Stimulated activated memory B cell treated with anti-CD40 and anti-IgM and Interleukin-4, amounts not matched to agents 10 μg/mL and 1 μg/mL and 100 μg/mL, for 72 hours (primary cell): ENCODE measurements at places on chromosomes 7 and 10.

DNA sequence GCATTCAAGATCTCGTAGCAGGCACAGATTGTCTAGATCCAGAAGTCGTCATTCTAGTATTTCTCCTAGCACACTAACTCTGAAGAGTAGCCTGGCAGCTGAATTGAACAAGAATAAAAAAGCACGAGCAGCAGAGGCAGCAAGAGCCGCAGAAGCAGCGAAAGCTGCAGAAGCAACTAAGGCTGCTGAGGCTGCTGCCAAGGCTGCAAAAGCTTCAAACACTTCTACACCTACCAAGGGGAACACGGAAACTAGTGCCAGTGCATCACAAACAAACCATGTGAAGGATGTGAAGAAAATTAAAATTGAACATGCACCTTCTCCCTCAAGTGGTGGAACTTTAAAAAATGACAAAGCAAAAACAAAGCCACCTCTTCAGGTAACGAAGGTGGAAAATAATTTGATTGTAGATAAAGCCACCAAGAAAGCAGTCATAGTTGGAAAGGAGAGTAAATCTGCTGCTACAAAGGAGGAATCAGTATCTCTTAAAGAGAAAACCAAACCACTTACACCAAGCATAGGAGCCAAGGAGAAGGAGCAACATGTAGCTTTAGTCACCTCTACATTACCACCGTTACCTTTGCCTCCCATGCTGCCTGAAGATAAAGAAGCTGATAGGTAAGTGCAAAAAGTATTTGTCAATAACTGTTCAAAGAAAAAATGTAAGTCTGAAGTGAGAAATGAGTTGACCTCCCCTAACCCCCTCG lies 37.7 kb downstream of the CDK13 start:
- ATAC-seq: no peak

DNA sequence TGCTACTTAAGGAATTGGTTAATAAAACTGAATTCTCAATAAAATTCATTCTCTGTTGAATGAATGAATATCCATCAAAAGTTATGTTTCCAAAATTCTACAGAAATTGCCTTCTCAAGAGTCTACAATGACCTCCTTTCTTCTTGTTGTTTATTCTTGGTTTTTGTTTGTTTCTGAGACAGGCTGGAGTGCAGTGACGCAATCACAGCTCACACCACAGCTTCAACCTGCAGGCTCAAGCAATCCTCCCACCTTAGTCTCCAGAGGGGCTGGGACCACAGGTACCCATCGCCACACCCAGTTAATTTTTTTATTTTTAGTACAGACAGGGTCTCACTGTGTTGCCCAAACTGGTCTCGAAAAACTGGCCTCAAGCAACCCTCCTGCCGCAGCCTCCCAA lies 97.6 kb downstream of the LMBR1 start:
- no peak for ATAC-seq

DNA sequence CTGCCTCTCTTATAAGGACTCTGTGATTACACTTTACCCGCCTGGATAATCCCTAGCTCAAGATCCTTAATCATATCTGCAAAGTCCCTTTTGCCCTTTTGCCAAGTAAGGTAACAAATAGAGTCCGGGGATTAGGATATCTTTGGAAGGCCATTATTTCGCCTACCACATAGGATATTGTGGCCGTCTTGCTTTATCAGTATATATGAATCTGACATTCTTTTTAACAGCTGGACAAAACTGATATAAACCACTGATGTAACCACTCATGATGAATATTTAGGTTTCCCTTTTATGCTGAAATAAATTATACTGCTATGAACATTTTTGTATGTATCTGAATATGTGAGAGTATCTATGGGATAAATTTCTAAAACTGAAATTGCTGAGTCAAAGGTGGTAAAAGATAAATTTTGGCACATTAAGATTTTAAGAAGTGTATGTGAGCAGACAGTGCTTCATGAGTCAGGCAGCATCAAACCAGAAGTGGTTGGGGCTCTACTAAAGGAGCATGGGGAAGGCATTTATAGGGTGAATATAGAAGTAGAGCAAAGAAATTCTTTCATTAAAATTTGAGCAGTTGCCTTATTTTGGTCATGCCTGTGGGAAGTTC lies 44.7 kb downstream of the AVL9 start:
- no peak for ATAC-seq

DNA sequence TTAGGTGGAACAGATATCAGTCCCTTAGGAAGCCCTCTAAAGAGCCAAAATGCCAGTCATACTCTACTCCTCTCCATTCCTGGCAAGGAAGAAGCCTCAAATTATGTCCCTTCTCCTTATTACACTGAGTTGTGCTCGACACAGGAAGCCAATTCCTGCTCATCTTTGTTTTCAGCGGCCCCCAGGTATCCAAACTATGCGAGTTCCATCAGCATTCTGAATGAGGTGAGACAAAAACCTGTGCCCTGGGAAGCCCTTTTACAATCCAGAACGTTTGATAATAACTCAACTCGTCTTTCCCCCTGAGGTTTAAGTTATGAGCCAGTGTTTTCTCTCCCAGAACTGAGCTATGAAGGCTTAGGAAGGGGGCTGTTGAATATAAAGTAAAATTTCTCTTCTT lies 580.5 kb downstream of the NXPH1 start:
- no peak for ATAC-seq

GRCh38 chr10:80108576-80109239 lies 23.8 kb upstream of the PLAC9 start:
- no peak for ATAC-seq

- peak; percentile 75 for ATAC-seq
These were observed 87.4 kb downstream of the BUB3 start for GRCh38 chr10:123241391-123242141.

GRCh38 chr7:125643302-125643701 lies 713.7 kb upstream of the POT1 start:
- ATAC-seq: no peak

- ATAC-seq: no peak
These were observed 70.6 kb downstream of the NPS start for GRCh38 chr10:127619546-127620325.

DNA sequence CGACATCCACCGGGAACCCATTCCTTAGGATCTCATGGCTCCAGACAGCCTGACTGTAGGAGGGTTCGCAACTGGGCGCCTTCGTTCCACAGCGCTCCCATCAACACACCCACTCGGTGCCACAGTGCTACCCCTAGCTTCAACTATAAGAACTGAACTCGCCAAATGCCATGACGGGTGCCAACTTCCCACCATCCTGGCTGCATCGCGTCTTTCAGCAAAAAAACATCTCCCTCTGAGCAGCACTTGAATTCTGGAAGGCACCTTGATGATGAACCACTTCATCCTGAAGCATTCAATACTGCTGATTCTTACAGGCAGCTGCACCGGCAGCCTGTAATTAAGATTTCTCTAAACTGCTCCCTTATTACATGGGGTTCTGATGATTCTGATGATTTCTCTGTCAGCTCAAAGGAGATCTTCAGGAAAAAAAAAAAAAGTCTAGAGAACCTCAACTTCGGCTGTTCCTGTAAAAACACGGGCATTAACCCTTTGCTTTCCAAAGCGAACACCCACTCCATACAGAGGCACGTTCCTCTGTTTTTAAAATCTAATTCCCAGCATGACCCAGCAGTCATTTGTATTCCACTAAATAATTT lies 1.3 kb downstream of the CYTH3 start:
- ATAC-seq: peak; percentile 59

GRCh38 chr10:60731134-60731885 lies 47.0 kb upstream of the CDK1 start:
- peak; percentile 72 for ATAC-seq

DNA sequence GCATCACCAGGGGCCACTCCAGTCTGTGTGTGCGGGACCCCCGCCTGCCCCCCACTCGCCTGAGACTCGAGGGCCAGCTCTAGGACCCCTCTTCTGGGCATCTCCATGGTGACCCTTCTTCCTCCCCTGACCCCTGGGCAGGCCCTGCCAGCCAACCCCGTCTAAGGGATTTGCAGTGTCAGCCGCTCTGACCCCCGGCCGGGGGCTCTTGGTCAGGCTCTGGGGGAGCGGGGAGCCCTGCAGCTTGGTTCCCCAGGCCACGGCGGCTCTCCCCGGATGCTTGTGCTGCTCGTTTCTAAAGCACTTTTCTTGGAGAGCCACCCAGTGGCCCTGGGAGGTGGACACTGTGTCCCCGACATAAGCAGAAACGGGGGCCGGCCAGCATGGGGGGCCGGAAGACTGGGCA lies 5.3 kb downstream of the TTYH3 start:
- no peak for ATAC-seq

DNA sequence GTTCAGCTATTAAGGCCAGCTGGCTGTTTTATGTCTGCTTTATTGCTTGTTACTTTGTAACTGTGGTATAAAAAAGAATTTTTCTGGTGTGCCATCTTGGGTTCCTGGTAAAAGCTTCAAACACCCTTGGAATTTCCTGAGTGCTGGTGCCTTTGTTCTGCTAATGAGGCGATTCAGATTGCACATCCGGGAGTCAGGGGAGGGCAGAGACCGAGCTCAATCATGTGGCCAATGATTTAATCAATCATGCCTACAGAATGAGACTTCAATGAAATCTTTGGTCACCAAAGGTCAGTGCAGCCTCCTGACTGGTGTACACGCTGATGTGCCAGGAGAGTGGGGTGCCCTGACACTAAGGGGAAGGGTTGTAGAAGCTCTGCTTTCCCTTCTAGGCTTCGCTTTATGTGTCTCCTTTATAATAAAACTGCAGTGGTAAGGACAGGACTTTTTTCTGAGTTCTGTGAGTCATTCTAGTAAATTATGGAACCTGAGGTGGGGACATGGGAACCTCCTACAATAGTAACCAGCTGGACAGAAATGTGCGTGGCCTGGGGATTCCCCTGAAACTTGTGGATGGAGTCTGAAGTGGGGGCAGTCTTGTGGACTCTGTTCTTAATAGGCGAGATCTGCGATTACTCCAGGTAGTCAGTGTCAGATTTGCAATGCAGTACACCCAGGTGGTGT lies 69.4 kb upstream of the OGDHL start:
- ATAC-seq: no peak

DNA sequence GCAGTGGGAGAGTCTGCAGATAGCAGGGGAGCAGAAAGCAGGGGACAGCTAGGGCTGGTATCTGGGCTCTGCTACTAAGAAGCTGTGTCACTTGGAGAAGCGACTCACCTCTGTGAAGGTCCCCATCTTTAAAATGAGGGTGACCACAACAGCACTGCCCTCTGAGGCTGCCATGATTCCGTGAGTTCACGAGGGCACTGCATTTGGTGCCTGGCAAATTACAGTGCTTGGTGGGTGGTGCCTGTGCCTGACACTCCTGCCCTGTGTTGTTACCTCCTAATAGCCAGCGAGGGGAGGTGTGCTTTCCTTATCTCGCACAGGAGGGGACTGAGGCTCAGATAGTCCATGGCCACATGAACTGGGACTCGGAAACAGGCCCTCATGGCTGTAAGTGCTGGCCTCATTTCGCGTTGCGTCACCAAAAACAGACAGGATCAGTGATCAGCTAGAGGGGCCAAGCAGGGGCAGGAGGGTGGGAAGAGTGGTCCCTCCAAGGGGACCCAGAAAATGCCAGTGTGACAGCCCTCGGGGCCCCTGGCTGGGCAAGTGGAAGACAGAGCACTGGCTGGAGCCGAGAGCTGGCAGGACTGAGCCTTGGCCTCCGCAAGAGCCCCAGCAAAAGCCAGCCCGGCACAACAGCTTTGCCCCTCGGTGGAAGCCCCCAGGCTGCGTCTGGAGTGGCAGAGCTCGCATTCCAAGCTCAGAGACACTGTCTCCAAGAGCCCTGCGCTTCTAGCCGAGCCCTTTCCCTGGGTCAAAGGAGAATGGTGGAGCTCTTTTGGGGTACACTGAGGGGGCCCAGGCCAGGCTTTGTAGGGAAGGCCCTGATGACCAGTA lies 17.3 kb upstream of the BNIP3 start:
- ATAC-seq: peak; percentile 19

DNA sequence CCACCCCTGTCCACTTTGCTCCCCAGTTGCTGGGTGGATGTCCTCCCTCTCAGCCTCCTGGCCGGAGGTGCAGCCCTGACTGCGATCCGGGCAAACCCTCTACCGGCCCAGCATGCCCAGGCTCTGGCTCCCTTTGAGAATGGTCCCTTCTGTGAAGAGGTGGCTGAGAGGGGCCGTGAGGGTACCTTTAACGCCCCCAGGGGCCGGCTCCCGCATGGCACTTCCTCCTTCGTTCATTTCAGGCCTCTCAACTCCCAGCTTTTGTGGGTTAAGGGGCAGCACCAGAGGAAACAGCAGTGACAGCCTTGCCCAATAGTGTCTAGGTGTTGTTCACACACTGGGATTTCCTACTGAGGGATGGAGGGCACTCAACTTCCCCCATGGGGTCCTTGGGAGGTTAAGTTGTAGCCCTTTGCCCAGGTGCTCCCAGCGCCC lies 33.2 kb upstream of the HABP2 start:
- no peak for ATAC-seq

DNA sequence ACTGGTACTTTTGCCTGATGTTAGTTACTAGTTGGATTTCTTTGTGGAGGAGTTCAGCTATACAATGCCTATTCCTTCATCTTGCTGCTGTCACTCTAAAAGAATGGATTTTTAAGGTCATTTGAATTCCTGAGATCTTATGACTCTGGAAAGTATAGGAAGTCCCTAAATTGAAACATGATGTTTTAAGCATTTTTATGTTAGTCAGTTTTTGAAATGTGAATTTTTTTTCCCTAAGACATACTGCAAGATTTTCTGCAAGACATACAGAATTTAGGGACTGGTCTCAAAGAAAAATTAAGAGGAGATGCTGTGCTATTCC lies 355.8 kb downstream of the SUGCT start:
- ATAC-seq: no peak

- peak; percentile 24 for ATAC-seq
These were observed 33.4 kb downstream of the TAS2R41 start for GRCh38 chr7:143510854-143511592.

DNA sequence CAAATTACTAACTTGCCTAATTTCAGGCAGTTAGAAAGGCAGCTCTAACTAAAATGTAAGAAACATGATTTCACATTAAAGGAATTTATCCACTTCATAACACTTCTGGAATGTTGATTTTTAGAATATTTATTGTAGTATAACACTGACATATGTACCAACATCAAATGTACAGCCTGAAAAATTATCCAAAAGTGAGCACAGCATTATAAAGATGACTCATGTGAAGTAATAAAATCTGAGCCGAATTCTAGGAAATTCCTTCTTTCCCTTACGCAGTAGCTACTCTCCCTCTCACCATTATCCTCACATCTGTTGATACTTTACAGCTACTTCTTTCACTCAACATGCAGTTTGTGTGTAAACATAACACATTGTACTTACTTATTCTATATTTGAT lies 610.6 kb downstream of the ZWINT start:
- ATAC-seq: no peak

- ATAC-seq: no peak
These were observed 13.8 kb downstream of the SUFU start for GRCh38 chr10:102517553-102517952.

GRCh38 chr10:105352281-105352680 lies 711.2 kb downstream of the SORCS3 start:
- ATAC-seq: no peak

GRCh38 chr7:95925236-95925635 lies 152.9 kb downstream of the DYNC1I1 start:
- ATAC-seq: no peak

- ATAC-seq: no peak
These were observed 365.5 kb downstream of the GALNT17 start for GRCh38 chr7:71497256-71497946.

DNA sequence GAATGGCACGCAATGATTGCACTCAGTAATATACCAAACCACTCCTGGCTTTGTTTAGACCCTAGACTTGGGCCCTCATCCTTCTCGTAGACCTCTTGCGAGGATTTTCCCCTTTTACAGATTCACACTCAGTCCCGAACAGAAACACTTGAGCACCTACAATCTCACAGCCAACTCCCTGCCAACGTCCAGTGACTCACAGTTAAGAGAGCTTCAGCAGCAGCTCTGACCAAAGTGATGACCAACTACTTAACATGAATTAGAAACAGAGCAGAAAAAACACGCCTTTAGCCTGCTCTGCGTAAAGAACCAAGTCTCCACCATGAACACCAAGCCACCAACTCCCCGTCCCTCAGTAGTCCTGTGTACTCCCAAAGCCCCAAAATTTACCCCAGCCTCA lies 2.2 kb downstream of the DNAJC30 start:
- ATAC-seq: no peak
